A549 (cell line): ENCODE measurements at places on chromosomes 16 and 17.
A peak's percentile ranks its signal among the peaks of the same experiment; 100 is the strongest.

DNA sequence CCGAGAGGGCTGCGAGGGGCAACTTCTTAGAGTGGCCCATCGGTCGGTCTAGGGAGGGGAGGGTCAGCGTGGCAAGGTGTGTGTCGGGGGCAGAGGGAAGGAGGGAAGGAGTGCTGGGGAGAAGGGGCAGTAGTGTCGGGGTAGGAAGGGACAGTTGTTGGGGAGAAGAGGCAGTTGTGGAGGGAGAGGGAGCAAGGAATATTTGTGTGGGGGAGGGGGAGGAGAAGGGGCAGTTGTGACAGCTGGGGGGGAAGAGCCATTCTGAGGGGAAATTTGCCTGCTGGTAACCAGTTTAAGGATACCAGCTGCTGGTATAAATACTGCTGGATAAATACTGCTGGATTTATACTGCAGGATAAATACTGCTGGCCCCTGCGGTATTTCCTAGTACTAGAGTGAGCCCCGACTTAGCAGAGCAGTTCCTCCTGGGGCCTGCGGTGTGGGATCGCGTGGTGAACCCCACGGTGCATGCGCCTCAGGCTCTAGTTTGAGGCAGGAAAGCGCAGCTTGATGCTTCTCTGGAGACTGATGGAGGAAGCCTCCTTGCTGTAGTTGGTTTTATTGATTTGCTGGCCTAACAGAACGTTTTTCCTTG is 309 bp downstream of the DNAH2 start:
- no peak for DNase-seq

DNA sequence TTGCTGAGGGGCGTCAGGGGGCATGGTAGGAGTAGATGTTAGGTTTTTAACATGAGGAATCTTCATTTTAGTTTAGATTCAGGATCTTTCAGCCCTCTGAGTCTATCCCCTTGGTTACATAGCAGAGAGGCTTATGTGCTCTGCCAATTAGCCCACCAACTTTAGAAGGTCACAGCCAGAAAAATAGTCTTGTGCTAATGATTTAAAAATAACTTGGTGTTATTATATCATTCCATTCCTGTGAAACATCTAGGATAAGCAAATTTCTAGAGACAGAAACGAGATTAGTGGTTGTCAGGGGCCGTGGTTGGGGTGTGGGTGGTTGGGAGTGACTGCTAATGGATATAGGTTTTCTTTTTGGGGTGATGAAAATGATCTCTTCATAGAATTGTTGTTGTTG is 183.7 kb downstream of the SNX29 start:
- no peak for DNase-seq

GRCh38 chr16:10107081-10107480 is 75.1 kb downstream of the GRIN2A start:
- no peak for DNase-seq

- DNase-seq: peak; percentile 55
These were observed at the start of gene KRTAP2-3 for GRCh38 chr17:41060052-41060604. TSS of gene KRTAP2-3 (minus strand) at chr17:41060114. CDS start at chr17:41060050, 64 bp downstream.

DNA sequence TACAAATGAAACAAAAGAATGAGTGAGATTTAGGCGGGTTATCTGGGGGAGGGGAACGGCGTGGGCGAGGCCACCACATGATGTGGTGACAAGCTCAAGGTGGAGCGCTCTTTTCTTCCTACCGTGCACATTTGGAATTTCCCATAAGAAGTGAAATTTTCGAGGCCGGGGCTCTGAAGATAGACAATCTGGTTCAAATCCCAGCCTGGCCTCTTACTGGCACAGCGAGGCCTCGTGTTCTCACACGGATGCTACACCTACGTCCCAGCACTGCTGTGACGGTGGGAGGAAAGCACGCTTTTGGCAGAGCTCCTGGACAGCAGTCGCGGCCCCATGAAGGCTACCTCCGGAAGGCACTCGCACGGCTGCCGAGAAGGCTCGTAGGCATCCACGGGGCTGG is 25.2 kb downstream of the ZDHHC7 start:
- no peak for DNase-seq

- no peak for DNase-seq
These were observed 18.9 kb downstream of the ADGRG1 start for GRCh38 chr16:57647136-57647875.

DNA sequence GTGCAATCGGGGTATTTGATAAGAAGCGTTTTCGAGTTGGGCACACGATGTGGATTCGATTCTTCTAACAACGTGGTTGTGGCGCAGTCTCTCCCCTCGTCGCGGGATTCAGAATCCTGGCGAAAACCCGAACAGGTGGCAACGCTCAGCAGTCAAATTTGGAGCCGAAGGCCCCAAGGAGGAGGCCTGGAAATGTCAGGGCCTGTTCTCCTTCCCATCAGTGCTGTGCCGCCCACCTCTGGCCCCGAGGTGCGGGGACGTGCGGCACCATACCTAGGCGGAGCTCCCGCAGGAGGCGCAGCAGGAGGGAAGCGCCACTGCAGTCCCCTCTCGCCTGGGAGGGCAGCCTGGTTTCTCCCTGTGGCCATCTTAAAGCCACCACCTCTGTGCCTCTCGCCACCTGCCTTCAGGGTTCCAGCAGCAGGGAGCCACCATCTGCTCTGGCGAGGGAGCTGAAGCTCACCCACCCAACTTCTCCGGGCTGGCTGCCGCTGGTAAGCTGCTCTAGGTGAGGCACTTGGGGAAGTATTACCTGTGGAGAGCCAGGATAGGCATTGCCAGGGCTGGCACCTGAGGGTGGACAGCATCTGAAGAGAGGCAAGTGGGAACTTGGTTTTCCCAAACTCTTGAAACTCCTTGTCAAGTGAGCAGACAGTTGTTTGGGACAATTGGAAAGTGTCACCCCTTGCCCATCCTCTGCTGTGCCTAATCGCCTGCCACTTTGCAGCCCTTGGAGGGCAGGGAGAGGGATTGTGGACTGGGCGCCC is 2.6 kb upstream of the AATF start:
- DNase-seq: no peak

- DNase-seq: no peak
These were observed 13.4 kb upstream of the IRF8 start for GRCh38 chr16:85885537-85885936.

GRCh38 chr16:68244481-68244902 is 681 bp upstream of the PLA2G15 start:
- DNase-seq: no peak

DNA sequence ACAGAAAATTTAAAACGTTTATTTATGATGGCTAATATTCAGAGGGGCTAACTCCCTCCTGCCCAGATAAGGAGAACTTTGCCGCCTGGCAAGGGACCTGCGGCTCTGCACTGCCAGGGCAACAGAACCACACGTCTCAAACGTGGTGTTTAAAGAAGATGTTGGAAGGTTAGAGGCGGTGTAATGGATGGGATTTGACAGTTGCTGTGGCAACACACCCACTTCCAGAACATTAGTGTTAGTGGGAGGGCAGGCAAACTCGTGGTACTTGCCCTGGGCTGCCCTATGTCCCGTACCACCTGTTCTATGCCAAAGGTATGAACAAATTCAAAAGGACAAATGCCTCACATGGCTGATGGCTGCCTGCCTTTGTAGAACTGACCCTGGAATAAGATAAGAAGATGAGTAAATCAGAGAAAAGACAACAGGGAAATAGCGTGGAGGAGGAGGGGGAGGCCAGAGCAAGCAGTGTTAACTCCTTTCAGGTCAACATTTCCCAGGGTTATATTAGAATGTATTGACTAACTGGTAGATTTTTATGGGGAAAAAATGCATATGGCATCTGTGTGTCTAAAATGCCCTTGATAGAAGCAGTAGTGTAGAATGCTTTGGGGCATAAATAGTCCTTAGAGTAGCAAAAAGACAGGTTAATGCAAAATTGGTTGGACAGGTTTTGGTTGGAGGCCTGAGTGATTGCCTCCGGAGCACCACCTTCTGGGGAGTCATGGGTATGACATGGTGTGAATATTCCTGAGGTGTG is 30.8 kb downstream of the HLF start:
- peak; percentile 90 for DNase-seq

- DNase-seq: no peak
These were observed 17.4 kb downstream of the NGFR start for GRCh38 chr17:49512296-49513043.

DNA sequence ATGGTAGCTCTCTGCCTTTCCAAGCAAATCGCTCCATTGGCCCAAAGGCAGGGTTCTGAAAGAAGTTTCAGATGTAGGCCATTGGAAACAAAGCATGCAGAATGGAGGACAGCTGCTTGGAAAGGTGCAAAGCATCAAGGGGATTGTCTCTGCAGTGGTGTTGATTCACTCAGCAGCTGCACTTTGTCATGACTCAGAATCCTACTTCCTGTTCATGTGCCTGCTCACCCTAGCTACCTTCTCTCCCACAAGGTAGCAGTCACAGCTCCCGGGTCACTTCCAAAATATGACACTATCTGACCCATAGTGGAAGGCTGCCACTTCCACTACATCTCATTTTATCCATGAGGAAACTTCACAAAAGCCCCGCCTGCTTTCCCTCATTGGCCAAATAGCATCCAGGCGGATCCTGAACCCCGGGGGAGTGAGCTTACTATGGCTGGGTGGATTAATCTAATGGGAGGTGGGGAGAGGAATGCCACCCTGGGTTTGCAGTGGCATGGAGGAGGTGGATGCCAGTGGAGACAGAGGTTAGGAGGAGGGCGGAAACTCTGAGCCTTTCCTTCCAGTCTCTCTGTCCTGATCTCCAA is 74.7 kb upstream of the NKD1 start:
- no peak for DNase-seq

DNA sequence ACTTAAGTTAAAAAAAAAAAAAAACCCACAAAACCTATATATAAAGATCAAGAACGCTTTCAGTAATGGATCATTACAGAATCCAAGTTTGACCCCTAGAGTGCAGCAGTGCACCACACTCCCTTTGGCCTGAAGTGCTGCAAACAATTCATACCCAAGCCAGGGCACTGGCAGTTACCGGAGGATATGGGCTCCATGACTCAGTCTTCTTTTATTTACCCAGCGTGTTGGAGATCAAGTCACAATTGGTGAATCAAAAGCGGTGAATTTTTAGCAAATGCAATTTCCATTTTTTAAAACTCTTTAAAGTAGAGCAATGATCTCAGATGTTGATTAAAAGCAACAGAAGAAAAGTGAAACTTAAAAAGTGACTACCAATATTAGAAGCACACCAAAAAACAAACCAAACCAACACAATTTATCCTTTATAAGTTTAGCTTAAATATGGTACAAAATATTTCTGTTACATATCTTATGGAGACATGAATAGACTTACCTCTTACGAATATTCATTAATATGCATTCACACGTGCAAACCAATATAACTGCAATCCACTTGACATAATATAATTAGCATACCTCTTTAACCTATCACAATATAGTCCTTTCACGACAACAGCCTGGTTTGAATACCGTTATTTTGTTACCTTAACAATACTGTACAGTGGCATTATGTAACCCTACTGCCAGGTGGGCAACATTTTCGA is 46.3 kb downstream of the ZNF652 start:
- peak; percentile 97 for DNase-seq

GRCh38 chr16:87407511-87408112 is 15.5 kb downstream of the MAP1LC3B start:
- no peak for DNase-seq

DNA sequence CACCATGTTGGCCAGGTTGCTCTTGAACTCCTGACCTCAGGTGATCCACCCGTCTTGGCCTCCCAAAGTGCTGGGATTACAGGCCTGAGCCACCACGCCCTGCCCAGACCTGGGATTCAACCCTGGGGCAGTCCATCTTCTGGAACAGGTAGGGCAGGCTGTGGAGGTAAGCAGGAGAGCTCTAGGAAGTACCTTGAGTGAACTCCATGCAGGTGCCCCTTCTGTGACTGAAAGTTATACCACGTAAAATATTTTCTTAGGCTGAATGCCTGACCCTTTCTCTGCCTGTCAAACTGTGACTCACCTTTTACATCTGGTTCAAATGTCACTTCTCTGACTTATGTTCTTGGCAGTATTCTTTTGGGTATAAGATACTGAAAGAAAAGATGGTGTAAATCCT is 86.7 kb upstream of the ELAC2 start:
- DNase-seq: no peak

DNA sequence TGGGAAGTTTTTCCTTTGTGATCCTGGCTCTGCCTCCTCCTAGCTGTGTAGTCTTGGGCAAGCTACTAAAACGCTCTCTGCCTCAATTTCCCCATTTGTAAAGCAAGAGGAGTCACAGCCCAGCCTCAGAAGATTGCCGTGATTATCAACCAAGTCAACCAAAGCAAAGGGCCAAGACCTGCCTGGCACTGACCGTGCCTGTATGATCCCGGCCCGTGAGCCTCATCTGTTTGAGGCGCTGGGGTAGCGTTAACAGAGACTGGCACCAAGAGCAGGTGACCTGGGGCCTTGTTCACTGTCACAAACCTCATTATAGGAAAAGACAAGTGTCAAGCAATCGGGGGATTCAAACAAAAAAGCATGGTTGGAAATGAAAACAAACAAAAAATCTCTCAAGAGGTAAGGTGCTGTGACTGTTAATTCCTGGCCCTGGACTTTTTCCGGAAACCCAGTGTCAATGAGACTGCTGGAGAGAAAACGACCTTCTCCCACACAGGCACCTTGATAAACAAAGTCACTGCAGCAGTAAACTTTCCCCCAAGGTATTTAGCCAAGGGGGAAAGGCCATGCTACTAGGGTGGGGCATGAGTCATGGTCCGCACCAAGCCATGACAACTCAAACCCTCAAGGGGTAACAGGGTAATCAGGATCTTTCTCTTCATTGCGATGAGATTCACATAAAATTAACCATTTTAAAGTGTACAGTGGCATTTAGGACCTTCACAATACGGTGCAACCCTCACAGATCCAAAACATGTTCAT is 5.4 kb downstream of the MEAK7 start:
- no peak for DNase-seq

GRCh38 chr17:80457236-80457856 is 19.1 kb downstream of the NPTX1 start:
- no peak for DNase-seq

GRCh38 chr17:164303-165235 is 16.9 kb downstream of the DOC2B start:
- peak; percentile 61 for DNase-seq

DNA sequence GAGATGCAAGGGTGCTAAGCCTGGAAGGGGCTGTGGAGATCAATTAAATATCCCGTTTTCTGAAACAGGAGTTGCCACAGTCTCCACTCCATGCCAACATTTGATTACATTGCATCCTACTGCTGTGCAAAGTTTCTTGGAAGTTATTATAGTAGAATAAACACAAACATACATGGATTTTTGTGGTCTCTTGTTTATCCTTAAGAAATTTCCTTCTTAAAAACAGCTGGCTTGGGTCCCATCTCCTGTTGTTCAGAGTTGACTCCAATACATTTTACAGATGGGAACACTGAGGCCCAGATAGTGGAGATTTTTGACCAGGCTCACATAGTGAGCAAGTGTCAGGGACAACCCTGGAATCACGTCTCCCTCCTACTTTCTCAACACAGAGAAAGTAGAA is 124.0 kb upstream of the ADAMTS18 start:
- no peak for DNase-seq
